ENCODE measurements at places on chromosomes 12 and 14.

- no peak for DNase-seq
These were observed 50.8 kb downstream of the NTN4 start for GRCh38 chr12:95739561-95740313.

DNA sequence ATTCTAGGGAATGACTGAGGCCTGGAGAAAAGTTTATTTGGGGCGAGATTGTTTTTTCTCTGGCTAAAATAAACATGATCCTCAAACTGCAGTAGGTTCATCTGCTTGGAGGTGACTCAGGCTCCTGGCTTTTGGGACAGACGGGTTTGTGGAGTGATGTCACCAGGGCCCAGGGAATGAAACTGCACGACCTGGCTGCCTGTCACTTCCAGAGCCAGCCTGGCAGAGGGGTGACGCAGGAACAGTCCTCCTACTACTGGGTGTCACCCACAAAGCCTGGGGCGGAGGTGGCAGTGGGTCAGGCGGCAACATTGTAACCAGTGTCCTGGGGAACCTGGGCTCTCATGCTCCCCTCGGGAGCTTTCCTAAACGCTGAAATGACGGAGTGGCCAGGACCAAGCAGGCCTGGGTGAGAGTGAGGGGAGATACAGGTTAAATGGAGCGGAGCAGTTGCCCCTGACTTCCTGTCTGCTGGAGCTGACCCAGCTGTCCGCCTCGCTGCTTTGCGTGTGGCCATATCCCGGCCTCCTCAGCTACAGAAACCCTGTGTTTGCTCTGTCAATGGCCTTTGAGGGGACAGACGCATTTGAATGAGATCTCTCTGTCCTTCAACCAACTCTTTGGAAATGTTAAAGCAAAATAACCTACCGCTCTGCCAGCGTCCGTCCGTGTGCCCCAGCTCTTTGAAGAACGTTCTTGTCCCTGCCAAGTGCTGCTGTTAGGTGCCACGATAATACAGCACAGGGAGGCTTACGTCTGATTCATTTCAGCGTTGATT, 6.5 kb downstream of the HIP1R start:
- peak; percentile 84 for DNase-seq

DNA sequence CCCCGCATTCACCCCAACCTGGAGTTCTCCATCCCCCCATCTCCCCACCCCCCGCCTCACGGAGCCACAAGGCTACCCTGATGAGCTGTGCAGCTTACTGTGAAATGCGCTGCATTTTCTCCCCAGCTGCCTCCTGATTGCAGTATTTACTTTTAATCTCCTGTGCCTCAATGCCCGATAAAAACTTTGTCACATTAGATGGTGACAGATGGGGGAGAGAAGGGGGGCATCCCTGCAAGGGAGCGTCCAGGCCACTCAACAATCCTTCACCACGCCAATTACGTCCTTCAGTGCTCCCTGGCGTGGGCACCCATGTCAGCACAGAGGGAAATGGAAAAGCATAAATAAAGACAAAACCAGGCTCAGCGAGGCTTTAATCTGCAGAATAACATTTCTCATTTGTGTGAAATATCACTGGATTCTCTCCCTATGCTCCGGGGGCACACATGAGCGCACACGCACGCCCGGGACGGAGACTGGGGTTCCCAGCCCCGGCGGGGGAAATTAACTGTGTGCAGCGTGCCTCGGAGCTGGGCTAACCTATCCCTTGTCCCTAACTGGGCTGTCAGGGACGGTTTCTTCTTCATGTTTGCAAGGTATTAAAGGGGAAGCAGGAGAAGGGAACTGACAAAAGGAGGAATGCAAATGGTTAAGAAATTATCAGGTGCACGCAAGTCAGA, 186.7 kb upstream of the VASH1 start:
- no peak for DNase-seq

DNA sequence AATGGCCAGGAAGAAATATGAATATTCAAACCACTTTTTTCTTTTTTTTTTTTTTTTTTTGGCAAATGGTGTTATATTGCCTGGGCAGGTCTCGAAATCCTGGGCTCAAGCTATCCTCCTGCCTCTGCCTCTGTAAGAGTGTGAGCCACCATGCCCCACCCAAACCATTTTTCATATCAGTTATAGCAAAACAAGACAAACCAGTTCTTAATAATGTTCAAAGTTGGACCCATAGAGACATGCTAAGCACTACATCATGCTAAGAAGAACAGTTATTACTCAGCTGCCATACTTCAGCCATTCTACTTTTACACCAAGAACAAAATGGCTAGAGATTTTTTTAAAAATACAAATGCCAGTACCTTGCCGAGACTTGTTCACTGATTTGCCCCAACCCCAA, 25.5 kb downstream of the EIF2S1 start:
- DNase-seq, result no peak

DNA sequence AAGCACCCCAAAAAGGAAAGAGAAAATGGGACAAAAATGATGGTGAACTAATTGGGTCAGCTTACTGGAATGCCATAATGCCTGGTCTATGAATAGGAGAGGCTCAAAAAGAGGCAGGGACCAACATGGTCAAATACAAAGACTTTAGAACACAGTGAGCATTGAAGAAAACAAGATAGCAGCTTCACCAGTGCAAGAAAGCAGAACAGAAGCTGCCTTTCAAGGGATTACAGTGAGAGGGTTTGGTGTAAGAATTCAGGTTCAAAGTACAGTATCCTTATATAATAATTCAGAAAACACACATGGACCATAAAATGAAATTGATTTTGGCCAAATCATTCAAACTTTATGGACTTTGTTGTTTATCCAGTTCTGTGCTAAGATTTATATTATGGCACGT, 162.1 kb downstream of the NAV3 start:
- no peak for DNase-seq

DNA sequence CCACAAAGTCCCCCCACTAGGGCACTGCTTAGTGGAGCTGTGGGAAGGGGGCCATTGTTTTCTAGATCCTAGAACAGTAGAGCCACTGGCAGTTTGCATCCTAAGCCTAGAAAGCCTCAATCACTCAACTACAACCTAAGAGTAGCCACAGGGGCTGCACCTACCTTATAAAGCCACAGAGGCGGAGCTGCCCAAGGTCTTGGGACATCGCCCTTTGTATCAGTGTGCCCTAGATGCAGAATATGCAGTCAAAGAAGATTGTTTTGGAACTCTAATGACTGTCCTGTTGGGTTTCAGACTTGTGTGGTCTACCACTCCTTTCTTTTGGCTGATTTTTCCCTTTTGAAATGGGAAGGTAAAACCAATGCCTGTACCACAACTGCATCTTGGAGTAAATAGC, 59.5 kb downstream of the ATP2B1 start:
- DNase-seq, result no peak

GRCh38 chr14:54515670-54516069, 6.0 kb downstream of the CGRRF1 start:
- no peak for DNase-seq

DNA sequence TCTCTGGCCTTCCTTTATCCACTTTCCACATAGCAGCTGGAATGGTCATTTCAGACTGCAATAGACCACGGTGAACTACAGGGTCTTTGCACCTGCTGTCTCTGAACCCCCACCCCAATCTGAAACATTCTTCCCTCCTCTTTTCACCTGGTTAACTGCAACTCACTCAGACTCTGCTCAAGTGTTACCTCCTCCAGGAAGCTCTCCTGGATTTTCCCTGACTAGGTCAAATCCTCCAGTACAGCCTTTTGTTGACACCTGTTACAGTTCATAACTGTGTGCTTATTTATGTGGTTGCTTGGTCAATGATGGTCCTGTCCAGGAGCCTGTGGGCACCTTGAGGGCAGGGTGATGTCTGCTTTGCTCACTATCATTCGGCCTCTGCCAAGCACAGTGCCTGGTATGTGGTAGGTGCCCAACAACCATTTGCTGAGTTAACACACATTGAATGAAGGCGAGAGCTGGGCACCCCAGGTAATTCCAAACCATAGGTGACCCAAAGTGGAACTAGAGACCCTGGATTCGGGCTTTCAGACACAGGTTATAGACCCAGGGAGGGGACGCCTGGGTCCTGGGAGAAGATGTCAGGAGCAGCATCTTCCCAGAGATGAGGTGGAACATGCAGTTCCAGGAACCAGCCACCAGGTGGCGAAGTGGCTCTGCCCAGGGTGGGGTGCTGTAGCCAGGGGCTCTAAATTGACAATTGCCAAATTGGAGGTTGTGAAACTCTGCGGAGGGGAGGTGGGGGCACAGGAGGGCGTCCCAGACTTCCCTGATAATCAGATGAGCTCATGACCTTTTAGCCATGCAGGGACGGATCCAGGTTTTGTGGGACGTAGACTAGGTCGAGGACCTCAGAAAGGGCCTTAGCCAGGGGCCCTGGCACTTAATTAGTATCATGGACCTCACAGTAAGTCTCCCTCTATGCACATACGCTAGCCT, 28.1 kb downstream of the TRPV4 start:
- peak; percentile 61 for DNase-seq

DNA sequence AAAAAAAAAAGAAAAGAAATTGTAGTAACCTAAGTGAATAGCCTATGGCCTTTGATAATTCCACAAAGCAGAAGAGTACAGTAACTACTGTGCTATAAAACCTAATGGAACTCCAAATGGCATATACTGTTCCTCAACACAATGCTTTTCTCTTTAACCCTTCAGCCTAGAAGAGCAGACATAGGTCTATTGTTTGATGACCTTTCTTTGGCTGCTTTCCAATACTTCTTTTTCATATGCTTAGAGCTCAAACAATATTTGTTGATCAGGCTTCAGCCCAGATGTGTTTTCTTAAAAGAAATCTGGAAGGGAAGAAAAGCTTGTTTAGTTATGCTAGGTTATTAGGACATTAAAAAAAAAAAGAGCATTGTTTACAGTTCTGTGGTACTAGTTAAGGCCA, 116.4 kb downstream of the NTN4 start:
- DNase-seq, result no peak

DNA sequence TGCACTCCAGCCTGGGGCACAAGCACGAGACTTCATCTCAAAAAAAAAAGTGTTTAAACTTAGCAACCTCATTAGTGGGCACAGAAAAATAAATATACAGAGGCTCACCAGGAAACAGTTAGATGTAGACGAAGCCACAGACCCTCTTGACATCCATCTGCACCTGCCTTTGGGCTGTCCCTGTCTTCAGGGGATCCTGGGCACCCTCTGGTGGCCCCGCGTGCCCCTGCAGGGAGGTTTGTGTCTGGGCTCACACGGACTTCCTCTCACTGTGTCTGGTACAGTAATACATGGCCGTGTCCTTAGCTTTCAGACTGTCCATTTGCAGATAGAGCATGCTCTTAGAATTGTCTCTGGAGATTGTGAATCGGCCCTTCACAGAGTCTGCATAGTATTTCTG, 916.5 kb downstream of the TMEM121 start:
- DNase-seq, result no peak

DNA sequence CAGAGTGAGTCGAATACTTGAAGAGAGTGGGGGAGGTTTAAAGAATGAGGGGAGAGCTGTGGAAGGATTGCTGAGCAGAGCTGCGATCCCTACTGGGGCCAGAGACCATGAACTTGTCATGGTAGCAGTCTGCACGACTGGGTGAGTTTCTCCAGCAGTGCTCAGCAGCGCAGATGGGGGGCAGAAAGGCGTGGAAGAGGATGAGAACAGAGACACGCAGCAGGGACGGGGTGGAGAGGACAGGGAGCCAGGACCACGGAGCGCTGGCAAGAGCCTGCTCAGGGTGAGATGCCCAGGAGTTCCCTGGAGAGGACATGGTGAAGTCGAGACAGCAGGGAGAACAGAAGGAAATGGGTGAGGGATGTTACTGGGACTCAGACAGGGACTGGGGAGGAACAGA, 2.1 kb upstream of the AQP6 start:
- no peak for DNase-seq

DNA sequence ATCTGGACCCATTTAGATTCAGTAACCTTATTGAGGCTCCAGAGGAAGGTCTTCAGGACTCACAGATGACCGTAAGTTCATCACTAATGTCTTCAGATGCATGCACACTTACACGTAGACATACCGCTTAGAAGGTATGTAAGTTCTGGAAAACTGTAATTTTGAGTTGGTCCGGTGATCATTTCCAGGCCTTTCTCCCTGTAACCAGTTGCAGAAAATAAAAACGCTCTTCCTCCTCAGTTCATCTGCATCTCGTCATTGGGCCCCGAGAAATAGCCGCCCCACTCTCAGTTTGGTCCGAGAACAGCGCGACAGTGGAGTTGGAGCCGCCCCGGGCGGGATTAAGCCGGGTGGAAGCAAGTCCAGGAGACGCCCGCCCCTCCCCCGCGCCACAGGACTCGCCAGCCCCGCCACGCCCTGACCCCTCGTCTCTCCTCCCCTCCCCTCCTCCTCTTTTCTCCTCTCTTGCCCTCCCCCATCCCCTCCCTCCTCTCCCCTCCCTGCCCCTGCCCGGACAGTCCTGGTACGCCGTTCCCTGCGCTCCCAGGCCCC, 83.7 kb downstream of the TNFAIP2 start:
- peak; percentile 27 for DNase-seq

GRCh38 chr12:50981319-50982239, 29.2 kb downstream of the HIGD1C start:
- DNase-seq, result no peak

- no peak for DNase-seq
These were observed 708.0 kb downstream of the BCL11B start for GRCh38 chr14:98564006-98564405.

GRCh38 chr12:19055589-19055988, 73.9 kb upstream of the PLEKHA5 start:
- DNase-seq, result no peak

DNA sequence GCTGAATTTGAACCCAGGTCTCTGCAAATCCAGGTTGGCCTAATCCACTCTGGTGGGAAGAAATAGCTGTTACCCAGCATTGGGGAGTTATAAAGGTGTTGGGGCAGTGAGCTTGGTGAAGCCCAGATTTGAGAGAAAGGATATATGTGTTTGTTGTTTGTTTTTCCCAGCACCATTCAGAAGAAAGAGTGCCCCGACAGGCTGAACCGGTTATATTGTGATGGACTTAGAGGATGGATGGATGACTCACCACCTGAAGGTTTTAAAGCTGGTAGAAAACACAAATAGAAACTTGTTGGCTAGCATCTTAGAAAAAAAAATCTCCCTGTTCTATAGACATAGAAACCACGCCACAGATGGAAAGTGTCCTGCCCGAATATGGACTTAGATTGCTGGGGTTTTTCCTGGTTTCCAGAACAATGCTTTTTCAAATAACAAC, 404.6 kb downstream of the MED13L start:
- DNase-seq, result no peak

GRCh38 chr12:67582238-67582834, 66.2 kb upstream of the DYRK2 start:
- DNase-seq, result no peak

DNA sequence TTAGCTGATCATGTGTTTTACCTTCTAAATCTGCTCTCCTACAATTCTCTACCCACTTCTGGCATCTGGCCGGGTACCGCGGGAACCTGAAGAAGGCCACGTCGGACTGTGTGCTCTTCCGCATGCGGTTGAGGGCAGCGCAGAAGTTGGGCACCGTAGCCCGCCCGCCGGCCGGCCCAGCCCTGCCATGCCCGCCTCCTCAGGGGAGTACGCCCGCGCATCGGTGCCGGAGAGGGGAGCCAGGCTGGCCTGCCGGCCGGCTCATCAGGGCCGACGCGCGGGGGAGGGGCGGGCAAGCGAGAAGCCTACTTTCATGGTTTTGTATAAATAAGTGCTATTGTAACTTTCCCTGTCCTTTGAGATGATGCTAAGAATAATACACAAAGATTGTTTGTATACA, 19.9 kb upstream of the ADAMTS20 start:
- no peak for DNase-seq

GRCh38 chr12:118190266-118190665, 54.3 kb downstream of the PEBP1 start:
- DNase-seq, result peak; percentile 32

All from mesenchymal stem cell (in vitro differentiated cells and primary cell).